GM18507 (cell line): ENCODE measurements at places on chromosomes 2 and 18.

- no peak for DNase-seq
Observed at GRCh38 chr2:35714883-35715282, 640.7 kb upstream of the CRIM1 start.

DNA sequence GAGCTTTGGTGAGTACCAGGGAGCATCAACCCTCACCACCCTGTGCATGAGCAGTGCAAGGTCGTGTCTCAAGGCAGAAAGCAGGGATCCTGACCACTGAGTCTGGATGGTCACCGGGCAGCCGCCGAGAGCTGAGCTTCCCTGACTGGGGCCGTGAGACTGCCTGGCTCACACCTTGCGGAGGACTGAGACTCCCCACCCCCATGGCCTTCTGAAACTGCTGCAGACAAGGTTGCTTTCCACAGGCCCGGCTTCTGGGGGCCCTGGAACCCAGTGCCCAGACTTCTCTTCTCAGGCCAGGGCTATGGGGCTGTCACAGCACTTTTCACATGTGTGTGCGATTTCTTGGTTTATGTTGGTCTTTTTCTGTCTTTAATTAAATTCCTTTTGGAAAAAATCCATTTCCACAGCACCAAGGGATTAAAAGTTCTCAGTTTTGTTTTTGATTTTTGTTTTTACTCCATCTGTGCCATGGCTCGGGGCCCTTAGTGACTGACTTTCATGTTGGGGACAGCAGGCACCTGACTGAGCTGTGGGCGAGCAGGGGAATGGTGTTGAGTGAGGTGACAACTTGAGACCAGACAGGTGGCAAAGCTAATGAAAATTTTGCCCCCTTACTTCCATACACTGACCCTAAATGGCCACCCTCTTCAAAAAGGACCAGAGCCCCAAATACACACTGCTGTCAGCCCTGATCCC lies 297.9 kb downstream of the CYP26B1 start:
- DNase-seq, result no peak

- no peak for DNase-seq
Observed at GRCh38 chr2:101231240-101231639, 21.4 kb upstream of the CNOT11 start.

DNA sequence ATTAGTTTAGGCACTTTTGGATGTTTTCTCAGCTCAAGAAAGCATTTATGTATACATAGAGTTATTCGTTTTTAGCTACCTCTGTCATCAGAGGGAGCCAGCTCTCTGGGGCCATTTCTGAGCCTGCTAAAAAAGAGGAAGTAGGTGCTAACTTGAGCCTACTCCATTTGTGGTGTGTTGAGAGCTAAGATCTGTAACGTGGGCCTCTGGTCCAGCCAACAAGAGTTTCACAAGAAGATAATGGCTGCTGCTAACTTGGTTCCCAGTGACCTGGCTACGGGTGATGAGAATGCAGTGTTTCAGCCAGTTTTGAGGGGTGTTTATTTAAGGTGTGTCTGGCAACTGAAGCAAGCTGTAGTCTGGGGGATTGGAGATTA lies 182.5 kb downstream of the PRKCE start:
- no peak for DNase-seq

DNA sequence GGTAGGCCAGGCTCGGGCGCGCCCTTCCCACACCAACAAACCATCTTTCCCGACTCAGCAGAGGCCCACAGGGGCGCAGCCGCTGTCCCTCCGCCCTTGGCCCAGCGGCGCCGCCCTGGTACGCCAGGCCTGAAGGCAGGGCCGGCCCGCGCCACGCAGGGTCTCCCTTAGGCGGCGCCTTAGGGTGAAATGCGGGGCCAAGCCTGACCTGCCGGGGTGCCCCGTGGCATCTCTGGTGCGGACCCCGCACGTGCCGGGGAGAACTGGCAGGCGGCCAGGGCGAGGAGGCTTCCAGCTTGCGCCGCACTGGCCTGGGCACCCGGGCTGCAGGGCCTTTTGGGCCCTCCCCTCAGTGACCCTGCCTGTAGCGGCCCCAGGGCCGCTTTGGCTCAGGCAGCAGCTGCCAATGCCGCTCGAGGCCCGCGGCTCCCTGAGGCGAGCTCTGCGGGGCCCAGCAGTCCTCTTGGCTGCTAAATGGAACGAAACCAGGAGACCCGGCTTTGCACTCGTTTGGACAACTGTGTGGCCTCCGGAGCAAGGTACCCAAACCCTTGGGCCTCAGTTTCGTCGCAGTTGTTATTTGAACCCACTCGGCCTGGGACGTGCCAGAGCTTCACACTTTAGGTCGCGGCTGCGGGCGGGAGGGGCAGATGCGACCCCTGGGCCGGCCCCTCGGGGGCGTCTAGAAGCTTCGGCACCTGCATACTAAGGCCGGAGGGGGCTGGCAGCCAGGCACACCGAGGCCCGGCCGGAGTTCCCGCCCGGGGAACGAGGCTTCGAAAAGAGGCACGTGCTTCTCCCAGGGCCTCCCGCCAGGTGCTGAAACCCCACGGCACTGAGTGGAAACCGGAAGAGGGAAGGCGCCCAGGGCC lies 8.5 kb downstream of the OTX1 start:
- no peak for DNase-seq

DNA sequence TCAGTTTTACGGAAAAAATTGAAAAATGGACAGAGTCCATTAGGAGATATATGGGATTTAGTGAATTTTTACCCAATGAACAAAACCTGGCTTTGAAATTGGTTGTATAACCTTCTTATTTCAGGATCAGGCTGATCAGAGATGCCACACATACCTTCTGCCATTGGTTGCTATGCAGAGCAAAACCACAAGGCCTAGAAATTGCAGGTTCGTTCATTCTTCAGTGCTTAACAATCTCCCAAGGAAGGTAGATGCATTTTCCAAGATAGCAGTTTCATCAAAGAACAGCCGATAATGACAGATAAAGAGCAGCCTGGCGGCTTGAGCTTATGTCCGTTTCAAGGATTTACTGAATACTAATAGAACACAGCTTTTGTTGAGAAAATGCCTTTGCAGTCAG lies 868.8 kb downstream of the EPHA4 start:
- no peak for DNase-seq

GRCh38 chr2:223759569-223760430 lies 77.6 kb downstream of the AP1S3 start:
- no peak for DNase-seq

DNA sequence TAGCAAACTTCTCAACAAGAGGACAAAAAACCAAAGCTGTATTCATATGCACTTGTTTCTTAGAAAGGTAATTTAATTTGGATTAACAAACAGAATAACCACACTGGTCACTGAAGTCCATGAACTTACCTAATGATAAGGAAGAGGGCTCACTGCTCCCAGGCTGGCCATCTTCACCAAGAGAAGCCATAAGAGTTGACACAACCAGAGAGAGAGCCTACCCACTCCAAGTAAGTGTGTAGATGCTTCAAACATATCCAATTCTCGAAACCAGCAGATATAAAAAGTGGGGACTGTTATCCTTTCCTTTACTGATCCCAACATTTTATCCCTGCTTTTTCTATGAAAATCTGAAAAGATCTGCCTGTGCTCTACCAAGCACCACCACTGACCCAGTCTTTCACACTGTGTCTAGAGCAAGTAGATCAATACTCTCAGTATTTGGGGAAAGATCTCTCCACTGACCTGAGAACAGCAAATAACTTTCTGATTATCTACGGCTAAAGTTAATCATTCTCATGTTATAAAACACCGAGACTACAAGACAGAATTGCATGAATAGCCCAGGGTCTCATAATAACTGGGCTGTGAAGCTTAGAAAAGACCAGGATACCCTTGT lies 111.5 kb upstream of the RNU4ATAC start:
- no peak for DNase-seq

DNA sequence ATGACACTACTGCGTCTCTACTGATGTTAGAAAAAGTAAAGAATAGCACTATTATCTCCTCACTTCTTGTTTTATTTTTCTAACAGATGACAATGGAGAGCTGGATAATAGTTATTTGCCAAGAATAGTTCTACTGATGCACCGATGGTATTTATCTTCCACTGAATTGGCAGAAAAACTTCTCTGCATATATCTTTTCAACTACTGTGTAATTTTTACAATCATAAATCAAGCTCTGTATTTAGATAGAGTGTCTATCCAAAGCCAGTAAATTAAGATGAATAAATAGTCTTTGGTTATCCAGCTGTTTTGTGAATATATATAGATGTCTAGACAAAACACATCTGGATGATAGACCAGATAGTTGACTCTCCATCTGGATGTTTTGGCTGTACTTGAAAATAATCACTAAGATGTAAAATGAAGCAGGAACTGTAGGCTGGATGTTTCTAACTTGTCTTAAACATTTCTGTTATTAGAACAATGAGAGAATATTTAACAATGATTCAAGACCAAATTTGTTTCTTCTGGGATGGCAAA lies 40.1 kb downstream of the RASGRP3 start:
- no peak for DNase-seq

DNA sequence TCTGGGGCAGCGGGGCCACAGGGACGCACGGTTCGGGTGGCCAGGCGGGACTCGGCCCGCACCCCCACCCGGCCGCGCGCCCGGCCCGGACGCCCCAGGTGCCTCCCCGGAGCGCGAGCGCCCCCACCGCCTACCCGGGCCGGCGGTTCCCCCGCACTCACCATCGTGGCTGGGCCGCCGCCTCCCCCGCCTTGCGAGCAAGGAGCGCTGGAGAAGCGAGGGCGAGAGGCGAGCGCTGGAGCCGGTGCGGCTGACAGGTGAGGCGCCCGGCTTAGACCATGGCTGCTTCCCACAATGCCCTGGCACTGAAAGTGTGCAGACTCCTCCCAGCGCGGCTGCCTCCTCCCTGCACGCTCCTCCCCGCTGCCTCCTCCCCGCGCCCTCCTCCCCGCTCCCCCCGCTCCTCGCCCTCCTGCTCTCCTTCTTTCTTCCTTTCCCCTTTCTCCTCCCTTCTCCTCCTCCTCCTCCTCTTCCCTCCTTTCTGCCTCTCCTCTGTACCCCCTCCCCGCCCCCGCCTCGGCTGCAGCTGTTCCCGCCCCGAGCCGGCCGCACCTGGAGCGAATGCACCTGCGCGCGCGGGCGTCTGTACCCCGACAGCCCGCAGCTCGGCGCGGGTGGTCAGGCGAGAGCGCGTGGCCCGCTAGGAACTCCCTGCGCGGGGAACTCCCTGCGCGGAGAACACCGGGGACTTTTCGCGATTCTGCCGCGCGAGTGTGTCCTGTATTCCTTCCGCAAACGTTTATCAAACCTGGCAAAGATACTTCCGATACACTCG lies at the start of gene AP1S3:
TSS of gene AP1S3 (minus strand) at position 296 of the 775 bp plus-strand sequence. CDS start at position 164, 132 bp downstream.
- peak; percentile 75 for DNase-seq

- DNase-seq, result no peak
Observed at GRCh38 chr18:72114801-72115594, 429.1 kb downstream of the CBLN2 start.

DNA sequence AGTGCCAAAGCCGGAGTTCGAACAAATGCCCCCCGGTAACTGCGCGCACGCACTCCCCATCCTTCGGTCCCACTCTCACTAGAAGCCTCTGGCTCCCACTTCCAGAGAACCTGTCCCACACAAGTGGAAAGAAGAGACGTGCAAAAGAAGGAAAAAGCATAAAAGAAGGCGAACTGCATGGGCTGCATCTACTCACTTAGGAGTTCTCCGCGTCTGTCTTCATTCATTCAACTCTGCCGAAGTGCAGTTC lies 312 bp downstream of the NR4A2 start:
- DNase-seq, result no peak

GRCh38 chr2:221514305-221515040 lies 57.6 kb downstream of the EPHA4 start:
- DNase-seq, result no peak

GRCh38 chr2:15784106-15784885 lies 156.1 kb upstream of the MYCN start:
- DNase-seq, result no peak

- no peak for DNase-seq
Observed at GRCh38 chr2:187157046-187157445, 291.0 kb downstream of the CALCRL start.

DNA sequence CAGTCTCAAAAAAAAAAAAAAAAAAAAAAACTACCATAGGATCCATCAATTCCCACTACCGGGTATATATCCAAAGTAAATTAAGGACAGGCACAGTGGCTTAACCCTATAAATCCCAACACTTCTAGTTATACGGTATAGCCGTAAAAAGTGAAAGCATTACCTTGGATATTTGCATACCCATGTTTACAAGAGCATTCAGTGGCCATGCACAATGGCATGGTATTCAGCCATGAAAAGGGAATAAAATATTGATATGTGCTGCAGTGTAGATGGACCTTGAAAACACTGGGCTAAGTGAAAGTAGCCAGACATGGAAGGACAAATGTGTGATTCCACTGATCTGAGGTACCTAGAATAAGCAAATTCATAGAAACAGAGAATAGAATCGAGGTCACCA lies 111.8 kb upstream of the CAB39 start:
- DNase-seq, result no peak

GRCh38 chr2:169011698-169012097 lies 19.4 kb downstream of the ABCB11 start:
- no peak for DNase-seq

- no peak for DNase-seq
Observed at GRCh38 chr2:225471482-225471881, 72.0 kb downstream of the NYAP2 start.

- no peak for DNase-seq
Observed at GRCh38 chr18:42510540-42510939, 555.5 kb downstream of the PIK3C3 start.

DNA sequence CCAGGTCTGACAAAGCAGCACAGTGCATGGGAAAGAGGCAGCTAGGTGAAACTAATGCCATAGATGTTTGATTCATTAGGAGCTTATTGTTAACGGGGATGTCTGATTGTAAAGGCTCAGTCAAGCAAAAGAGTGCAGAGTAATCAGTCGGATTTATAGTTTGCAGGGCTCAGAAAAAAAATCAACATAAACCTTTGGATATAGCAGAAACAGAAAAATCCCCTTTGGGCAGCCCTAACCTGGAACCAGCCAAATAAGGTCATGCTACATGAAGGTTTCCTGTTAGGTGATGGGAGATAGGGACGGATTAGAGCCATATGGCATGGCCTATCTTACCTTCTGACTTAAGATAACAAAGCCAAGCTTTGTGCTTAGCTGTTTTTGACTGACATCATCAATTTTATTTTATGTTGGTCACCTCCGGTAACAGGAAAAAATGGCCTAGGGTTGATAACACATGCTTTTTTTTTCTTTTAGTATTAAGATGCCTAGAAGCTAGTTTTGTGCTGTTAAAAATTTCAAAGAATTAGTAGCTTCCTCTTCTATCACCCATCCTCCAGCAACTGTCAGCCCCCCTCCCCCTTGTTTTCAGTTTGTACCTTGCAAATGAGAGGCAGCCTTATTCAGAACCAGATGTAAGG lies 60.7 kb upstream of the ZEB2 start:
- DNase-seq, result no peak

DNA sequence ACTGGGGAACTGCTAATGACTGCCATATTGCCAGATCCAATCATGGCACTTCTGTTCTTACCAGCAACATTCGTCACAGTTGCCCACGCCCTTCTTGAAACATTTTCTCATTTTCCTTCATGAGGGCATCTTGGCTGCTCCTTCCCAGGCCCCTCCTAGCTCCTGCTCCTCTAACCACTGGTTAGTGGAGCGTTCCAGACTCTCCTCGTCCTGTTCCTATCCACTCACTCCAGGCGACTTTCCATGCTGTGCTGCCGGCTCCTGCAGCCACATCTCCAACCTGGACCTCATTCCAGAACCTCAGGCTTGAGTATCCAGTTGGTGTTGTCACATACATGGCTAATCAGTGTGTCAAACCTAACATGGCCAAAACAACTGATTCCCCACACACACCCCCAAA lies 1.3 kb upstream of the ADI1 start:
- DNase-seq, result no peak
